ENCODE measurements at places on chromosomes 12 and 14.

- no peak for DNase-seq
Measured at GRCh38 chr14:36022765-36023410, 153.6 kb downstream of the PTCSC3 start.

- no peak for DNase-seq
Measured at GRCh38 chr14:99201351-99202073, 70.5 kb downstream of the BCL11B start.

GRCh38 chr14:103485504-103485903, 37.1 kb downstream of the CKB start:
- DNase-seq, result no peak

DNA sequence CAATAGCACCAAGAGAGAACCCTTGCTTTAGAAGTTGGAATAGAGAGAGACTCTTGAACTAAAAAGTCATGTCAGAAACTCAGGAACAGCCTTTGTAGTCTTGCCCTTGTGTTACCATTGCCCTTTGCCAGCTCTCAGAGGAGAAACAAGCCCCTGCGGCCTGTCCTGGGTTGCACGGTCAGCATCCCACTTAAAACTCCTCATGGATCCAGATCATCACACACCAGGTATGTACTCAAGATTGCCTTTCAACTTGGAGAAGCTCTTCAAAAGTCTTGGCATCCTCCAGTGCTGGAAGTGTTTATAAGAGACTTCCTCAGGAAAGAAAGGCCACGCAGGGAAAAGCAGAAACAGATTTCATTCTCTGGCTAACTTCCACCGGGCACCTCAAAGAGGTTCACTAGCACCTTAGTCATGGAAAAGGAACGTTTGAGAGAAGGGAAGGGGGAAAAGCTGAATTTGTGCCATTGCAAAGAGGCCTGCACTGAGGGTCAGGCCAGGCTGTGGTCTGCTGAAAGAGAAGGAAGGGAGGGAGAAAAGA, 594.2 kb downstream of the MED13L start:
- DNase-seq, result no peak

- no peak for DNase-seq
Measured at GRCh38 chr12:8058506-8058905, 7.7 kb downstream of the C3AR1 start.

DNA sequence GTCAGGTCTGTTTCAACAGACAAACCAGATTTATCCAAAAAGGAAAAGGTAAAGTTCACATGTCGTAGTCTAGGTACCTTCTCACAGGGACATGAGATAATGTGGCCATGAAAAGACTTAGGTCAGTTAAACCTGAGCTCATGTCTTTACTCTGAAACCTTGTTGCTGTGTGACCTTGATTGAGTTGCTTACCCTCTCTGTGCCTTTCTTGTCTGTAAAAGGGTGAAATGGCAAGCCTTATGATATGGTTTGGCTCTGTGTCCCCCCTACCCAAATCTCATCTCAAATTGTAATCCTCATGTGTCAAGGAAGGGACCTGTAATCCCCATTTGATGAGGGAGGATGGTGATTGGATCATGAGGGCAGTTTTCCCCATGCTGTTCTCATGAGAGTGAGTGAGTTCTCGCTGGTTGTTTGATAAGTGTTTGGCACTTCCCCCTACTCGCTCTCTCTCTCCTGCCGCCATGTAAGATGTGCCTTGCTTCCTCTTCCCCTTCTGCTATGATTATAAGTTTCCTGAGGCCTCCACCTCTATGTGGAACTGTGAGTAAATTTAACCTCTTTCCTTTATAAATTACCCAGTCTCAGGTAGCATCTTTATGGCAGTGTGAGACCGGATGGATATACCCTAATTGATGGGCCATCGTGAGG, 299.8 kb downstream of the ADGRD1 start:
- no peak for DNase-seq

DNA sequence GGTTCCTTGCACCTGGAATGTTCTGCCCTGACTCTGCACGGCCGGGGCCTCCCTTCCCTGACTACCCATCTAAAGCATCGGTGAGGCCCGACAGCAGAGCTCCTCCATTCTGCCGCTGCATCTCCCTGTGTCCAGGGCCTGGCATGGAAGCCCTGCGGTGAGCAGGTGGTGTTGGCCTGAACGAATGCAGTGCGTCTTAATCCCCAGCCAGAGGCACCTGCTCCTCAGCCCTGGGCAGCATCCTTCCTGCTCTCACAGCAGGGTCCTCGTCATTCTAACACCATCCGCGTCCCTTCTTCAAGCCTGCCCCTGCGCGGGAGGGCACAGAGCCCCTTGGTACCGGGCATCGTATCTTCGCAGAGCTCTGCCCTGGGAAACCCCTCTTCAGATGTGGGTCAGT, 15.4 kb downstream of the BEGAIN start:
- DNase-seq, result no peak

GRCh38 chr12:47991106-47992061, 12.9 kb downstream of the COL2A1 start:
- no peak for DNase-seq

DNA sequence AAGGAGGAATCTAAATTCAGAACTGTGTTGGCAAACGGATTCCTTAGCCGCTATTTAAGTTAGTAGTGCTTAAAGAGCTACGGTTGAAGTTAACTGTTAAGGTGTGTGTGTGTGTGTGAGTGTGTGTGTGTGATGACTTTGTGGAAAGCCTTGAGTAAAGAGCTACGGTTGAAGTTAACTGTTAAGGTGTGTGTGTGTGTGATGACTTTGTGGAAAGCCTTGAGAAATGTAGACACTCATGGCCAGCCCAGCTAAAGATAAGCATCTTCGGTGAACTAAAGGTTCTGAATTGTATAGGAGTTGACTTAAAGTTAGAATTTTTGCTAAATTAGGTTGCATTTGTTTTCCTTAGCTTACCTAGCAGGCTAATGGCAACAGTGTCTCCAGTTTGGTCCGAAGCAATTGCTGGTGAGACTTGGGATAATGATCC, 1.4 kb downstream of the KTN1 start:
- no peak for DNase-seq
